ENCODE measurements at places on chromosomes 1 and 21. TPM values are rescaled to one million over a fixed set of nuclear protein-coding genes. Genes with fewer than 3 reads are reported as not detected.

GRCh38 chr1:16151995-16152384 lies 3.9 kb downstream of the EPHA2 start:
- no peaks in the 10 kb centered on the region for H3K36me3 ChIP-seq
- peaks cover 34% of the 10 kb centered on the region for H3K27me3 ChIP-seq
- H3K27ac ChIP-seq: no peak overlapping the region
- no peak overlapping the region for H3K4me3 ChIP-seq

The RGS4 gene
- total RNA-seq: not detected

The KRTAP12-2 gene
- not detected for total RNA-seq

DNA sequence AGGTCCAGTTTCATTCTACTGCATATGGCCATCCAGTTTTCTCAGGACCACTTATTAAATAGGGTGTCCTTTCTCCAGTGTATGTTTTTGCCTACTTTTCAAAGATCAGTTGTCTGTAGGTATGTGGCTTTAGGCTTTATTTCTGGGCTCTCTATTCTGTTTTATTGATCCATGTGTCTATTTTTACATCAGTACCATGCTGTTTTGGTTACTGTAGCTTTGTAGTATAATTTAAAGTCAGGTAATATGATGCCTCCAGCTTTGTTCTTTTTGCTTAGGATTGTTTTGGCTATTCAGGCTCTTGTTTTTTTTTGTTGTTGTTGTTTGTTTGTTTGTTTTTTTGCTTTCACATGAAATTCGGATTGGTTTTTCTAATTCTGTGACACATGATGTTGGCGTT lies 124.4 kb upstream of the SLC35F3 start:
- peaks cover 2% of the 10 kb centered on the region for H3K27me3 ChIP-seq
- no peak overlapping the region for H3K4me3 ChIP-seq
- H3K4me1 ChIP-seq: no peaks in the 10 kb centered on the region

- H3K4me3 ChIP-seq: no peak overlapping the region
- peaks cover 57% of the 10 kb centered on the region for H3K36me3 ChIP-seq
- no peak overlapping the region for H3K27ac ChIP-seq
- peak; percentile 61 for DNase-seq
These were observed 31.2 kb downstream of the CHD1L start for GRCh38 chr1:147273409-147274336.

GRCh38 chr1:63413394-63413793 lies 46.0 kb downstream of the ALG6 start:
- peaks cover 12% of the 10 kb centered on the region for H3K36me3 ChIP-seq
- no peak overlapping the region for H3K4me3 ChIP-seq
- no peaks in the 10 kb centered on the region for H3K4me1 ChIP-seq

DNA sequence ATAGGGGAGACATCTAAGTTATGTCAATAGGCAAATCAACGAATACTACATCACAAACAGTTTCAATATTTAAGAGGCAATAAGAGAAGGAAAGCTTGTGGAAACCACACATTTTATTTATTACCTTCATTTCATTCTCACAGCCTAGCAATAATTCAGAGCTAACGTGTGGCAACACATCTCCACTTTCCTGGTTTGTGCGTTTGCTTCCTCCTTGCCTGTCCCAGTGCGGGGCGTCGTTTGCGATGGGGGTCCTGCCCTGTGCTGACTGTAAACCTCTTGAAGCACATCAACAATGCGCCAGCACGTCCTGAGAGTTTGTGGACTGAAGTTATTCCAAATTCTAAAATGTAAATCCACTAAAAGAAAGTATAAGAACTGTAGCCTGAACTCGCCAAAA lies 14.4 kb upstream of the VPS26C start:
- H3K27me3 ChIP-seq: no peaks in the 10 kb centered on the region
- no peak for DNase-seq
- no peaks in the 10 kb centered on the region for H3K4me1 ChIP-seq
- no peak overlapping the region for H3K4me3 ChIP-seq

GRCh38 chr1:161483361-161483760 lies 21.9 kb upstream of the FCGR2A start:
- peaks cover 8% of the 10 kb centered on the region for H3K27me3 ChIP-seq
- no peak overlapping the region for H3K4me3 ChIP-seq
- no peaks in the 10 kb centered on the region for H3K36me3 ChIP-seq
- H3K27ac ChIP-seq: no peak overlapping the region
- H3K4me1 ChIP-seq: no peaks in the 10 kb centered on the region

DNA sequence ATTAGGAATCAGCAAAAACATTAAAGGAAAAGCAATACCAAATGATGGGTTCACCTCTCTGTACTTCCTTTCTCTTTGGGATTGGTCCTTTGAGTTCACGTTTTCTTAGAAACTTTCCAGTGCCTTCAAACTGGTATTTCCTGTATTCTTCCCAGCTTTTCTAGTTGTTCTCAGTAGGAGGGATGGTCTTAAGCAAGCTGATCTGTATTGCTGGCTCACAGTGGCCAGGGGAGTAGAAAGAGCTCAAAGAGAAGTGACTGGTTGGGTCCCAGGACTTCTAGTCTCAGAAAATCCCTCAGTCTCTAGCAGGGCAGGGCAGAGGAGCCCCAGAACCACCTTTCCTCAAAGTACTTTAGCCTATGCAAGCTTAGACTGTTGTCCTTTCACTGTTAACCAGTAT lies 10.1 kb upstream of the USP24 start:
- peaks cover 6% of the 10 kb centered on the region for H3K27me3 ChIP-seq
- no peak overlapping the region for H3K27ac ChIP-seq
- H3K4me3 ChIP-seq: no peak overlapping the region
- H3K4me1 ChIP-seq: no peaks in the 10 kb centered on the region
- DNase-seq: no peak
- peaks cover 4% of the 10 kb centered on the region for H3K36me3 ChIP-seq

GRCh38 chr1:111768625-111769024 lies 12.9 kb downstream of the DDX20 start:
- no peaks in the 10 kb centered on the region for H3K27me3 ChIP-seq
- no peak overlapping the region for H3K27ac ChIP-seq
- H3K4me1 ChIP-seq: peaks cover 6% of the 10 kb centered on the region
- no peak for DNase-seq

DNA sequence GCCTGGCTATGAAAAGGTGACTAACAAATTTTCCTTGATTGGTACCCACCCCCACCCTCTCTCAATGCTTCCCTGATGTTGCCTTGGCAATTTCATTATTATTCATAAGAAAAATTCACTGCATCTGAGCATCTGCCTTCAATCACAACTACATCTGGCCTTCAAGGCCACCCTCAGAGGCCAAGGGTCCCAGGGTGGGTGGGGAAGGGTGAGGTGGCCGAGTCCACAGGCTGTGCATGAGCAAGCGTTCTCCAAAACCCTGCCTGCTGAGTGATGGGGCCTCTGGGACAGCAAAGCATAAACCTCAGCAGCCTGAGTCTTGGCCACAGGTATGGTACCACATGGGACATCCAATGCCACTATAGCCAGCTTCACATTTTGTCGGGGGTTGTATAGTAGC lies 198.7 kb downstream of the SLC35F3 start:
- peaks cover 33% of the 10 kb centered on the region for H3K27me3 ChIP-seq
- no peak overlapping the region for H3K27ac ChIP-seq
- H3K4me3 ChIP-seq: no peak overlapping the region
- no peaks in the 10 kb centered on the region for H3K4me1 ChIP-seq
- no peak for DNase-seq
- no peaks in the 10 kb centered on the region for H3K36me3 ChIP-seq

The ACKR1 gene
- not detected for total RNA-seq

DNA sequence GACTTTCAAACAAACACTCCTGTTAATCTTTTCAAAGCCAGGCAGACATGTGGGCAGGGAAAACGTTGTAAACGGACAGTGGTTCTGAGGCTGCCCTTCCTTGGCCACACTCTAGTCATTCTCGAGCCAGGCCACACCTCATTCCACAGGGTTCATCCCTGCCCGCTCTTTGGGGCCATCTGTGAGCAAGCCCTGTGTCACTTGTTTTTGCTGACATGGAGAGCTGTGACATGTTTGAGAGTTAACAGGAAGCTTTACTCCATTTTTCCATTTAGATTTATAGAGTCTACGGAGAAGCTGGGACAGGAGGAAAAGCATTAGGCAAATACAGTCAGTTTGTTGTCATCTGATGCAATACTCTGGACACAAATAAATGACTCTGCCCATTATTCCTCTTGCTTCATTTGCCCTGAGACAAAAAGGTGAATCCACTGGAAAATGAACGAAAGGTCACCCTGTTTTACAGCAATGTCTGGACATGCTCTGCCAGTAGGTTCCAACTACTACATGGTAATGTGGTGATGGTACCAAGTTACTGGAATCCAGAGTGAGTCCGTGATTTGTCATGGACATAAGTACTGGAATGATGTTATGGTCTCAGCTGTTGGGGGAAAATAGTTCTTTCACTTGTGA lies 126.9 kb downstream of the CLIC6 start:
- H3K4me1 ChIP-seq: no peaks in the 10 kb centered on the region
- peaks cover 48% of the 10 kb centered on the region for H3K36me3 ChIP-seq
- H3K4me3 ChIP-seq: no peak overlapping the region
- DNase-seq: no peak
- H3K27ac ChIP-seq: no peak overlapping the region
- H3K27me3 ChIP-seq: no peaks in the 10 kb centered on the region

The TCHHL1 gene
- not detected for total RNA-seq

DNA sequence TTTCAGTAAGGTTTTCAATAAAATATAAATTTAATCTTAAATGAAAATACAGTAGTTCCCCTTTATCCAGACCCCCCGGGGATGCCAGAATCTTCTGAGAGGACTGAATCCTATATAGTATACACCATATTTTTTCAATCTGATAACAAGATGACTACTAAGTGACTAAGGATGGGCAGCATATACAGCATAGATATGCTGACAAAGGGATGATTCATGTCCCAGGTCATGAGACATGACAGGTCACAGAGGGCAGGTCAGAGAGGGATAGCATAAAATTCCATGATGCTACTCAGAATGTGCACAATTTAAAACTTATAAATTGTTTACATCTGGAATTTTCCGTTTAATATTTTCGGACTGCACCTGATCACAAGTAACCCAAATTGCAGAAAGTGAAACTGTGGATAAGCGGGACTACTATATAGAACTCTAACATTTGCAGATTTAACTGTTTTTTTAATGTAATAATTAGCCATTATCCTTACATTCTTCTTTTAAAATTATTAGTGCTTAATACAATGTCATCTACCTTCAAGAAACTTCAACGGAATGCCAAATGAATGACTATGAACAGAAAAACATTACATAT lies 48.8 kb downstream of the LRRC40 start:
- H3K36me3 ChIP-seq: peaks cover 8% of the 10 kb centered on the region
- H3K4me3 ChIP-seq: no peak overlapping the region
- no peaks in the 10 kb centered on the region for H3K4me1 ChIP-seq
- no peak overlapping the region for H3K27ac ChIP-seq

DNA sequence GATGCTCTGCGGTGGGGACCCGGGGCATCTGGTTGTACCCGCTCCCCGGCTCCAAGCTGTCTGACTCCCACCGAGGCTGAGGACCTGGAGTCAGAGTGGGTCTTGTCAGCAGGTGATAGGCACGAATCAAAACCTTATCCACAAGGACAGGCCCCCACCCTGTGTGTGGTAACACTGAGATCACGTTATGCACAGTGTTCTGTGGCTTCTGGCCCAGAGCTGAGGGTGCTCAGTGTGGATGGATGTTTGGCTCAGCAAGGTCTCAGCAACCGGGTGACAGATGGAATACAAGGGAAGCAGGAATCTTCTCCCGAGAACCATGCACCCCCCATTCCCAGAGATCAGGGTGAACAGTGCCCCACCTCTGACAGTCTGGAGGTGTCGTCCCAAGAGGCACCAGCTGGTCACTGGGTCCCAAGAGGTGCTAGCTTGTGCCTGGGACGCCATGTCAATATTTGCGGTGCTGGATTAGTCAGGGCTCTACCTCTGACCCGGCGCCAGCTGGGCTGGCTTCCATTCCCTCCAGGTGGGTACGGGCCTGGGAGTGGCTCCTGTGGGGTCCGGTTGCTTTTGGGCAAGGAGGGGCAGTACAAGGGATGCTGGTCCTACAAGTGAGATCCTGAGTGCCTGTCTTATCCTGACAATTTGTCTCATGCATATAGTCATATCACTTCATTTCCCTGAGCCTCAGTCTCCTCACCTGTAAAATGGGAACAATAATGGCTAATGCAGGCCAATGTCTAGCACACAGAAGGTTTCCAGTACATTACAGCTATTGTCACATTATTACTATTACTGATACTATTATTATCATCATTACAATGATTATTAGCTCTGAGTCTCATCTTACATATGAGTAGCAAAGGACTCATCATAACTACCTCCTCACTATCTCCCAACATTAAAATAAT lies 957 bp downstream of the CAPN9 start:
- no peak overlapping the region for H3K27ac ChIP-seq
- H3K4me3 ChIP-seq: no peak overlapping the region
- DNase-seq: no peak
- no peaks in the 10 kb centered on the region for H3K27me3 ChIP-seq
- H3K4me1 ChIP-seq: peaks cover under 1% of the 10 kb centered on the region
- H3K36me3 ChIP-seq: no peaks in the 10 kb centered on the region

- H3K27ac ChIP-seq: no peak overlapping the region
- no peaks in the 10 kb centered on the region for H3K36me3 ChIP-seq
- DNase-seq: no peak
- no peaks in the 10 kb centered on the region for H3K4me1 ChIP-seq
These were observed 81.3 kb downstream of the GRIK3 start for GRCh38 chr1:36953061-36953460.

GRCh38 chr1:40058453-40059337 lies 18.2 kb downstream of the CAP1 start:
- no peaks in the 10 kb centered on the region for H3K27me3 ChIP-seq
- H3K4me1 ChIP-seq: peaks cover 85% of the 10 kb centered on the region
- H3K4me3 ChIP-seq: peak overlapping the region; percentile 57
- DNase-seq: no peak
- peak overlapping the region; percentile 93 for H3K27ac ChIP-seq
- H3K36me3 ChIP-seq: peaks cover 77% of the 10 kb centered on the region

The DMRTA2 gene
- not detected for total RNA-seq

GRCh38 chr1:46369542-46370213 lies 24.4 kb upstream of the FAAH start:
- H3K27ac ChIP-seq: no peak overlapping the region
- no peaks in the 10 kb centered on the region for H3K27me3 ChIP-seq
- no peak overlapping the region for H3K4me3 ChIP-seq
- H3K36me3 ChIP-seq: peaks cover 11% of the 10 kb centered on the region

The OSCP1 gene
- 1.9 TPM for total RNA-seq

DNA sequence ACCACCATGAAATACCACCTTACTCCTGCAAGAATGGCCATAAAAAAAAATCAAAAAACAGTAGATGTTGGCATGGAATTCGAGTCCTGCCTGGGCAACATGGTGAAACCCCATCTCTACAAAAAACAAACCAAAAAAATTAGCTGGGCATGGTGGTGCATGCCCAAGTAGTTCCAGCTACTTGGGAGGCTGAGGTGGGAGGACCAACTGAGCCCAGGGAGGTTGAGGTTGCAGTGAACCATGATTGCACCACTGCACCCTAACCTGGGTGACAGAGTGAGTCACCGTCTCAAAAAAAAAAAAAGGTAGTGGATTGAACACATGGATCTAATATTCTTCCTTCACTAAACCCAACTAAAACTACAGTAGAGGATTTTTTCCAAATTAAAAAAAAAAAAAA lies 125.9 kb downstream of the CCDC185 start:
- peaks cover 7% of the 10 kb centered on the region for H3K36me3 ChIP-seq
- H3K4me1 ChIP-seq: peaks cover 34% of the 10 kb centered on the region
- no peak overlapping the region for H3K27ac ChIP-seq
- no peak for DNase-seq
- H3K4me3 ChIP-seq: no peak overlapping the region
